GM23338 (cell line): ENCODE measurements at places on chromosomes 7 and 10. TPM values are rescaled to one million over a fixed set of nuclear protein-coding genes. Genes with fewer than 3 reads are reported as not detected.

The PON3 gene
- total RNA-seq: 1.6 and 2.5 TPM in 2 replicates

The AGBL3 gene
- total RNA-seq: 3.2 and 4.5 TPM in 2 replicates

The GHRHR gene
- total RNA-seq: not detected in 2 replicates

The SLC16A12 gene
- total RNA-seq: 1.3 and 2.0 TPM in 2 replicates

The LLCFC1 gene
- not detected in 2 replicates for total RNA-seq

The IFIT3 gene
- total RNA-seq: 0.43 and 0.52 TPM in 2 replicates

The AFAP1L2 gene
- total RNA-seq: 6.5 and 7.3 TPM in 2 replicates

The INMT gene
- 0.19 and 1.1 TPM in 2 replicates for total RNA-seq

The GTF2IRD1 gene
- 21.9 and 28.7 TPM in 2 replicates for total RNA-seq

The RALA gene
- total RNA-seq: 43.5 and 51.9 TPM in 2 replicates

The GPR37 gene
- 6.8 and 8.5 TPM in 2 replicates for total RNA-seq

The XRCC2 gene
- 25.7 and 33.2 TPM in 2 replicates for total RNA-seq

The DNAJC12 gene
- total RNA-seq: 1.1 and 2.2 TPM in 2 replicates

The TMEM139 gene
- 2.3 and 3.6 TPM in 2 replicates for total RNA-seq

The H2BK1 gene
- not detected in 2 replicates for total RNA-seq

The HOXA2 gene
- total RNA-seq: not detected in 2 replicates

The ZNF138 gene
- 64.7 and 68.4 TPM in 2 replicates for total RNA-seq

The CFTR gene
- total RNA-seq: 0.78 and 1.2 TPM in 2 replicates

The ZDHHC16 gene
- total RNA-seq: 58.1 and 58.2 TPM in 2 replicates

The WDR86 gene
- 29.0 and 59.1 TPM in 2 replicates for total RNA-seq

The EBLN1 gene
- not detected in 2 replicates for total RNA-seq
